ENCODE measurements at places on chromosomes 2 and 18. TPM values are rescaled to one million over a fixed set of nuclear protein-coding genes. Genes with fewer than 3 reads are reported as not detected.

UBE2F gene
- total RNA-seq: 155 TPM

RNMT gene
- total RNA-seq: 13.0 TPM

TMEM182 gene
- 4.3 TPM for total RNA-seq

COL3A1 gene
- 2,539 TPM for total RNA-seq

SCLY gene
- total RNA-seq: 10.4 TPM

ATRAID gene
- total RNA-seq: 246 TPM

CNOT11 gene
- total RNA-seq: 39.5 TPM

OSBPL6 gene
- 7.4 TPM for total RNA-seq

All from myometrial cell (primary cell).